NCI-H187 (cell line): ENCODE measurements at places on chromosomes 13 and 19.

GRCh38 chr13:43088093-43088511, 64.7 kb downstream of the DNAJC15 start:
- no peak for DNase-seq

- no peak for DNase-seq
Measured at GRCh38 chr19:18741124-18742121, 49.7 kb downstream of the COMP start.

GRCh38 chr13:79389026-79389425, 17.0 kb downstream of the RBM26 start:
- DNase-seq = no peak

- DNase-seq = peak; percentile 71
Measured at GRCh38 chr19:19203012-19203856, at the start of gene NR2C2AP. NR2C2AP (minus strand) TSS chr19:19203414; CDS start chr19:19203060, 354 bp downstream.

GRCh38 chr13:97254816-97255215, 32.7 kb downstream of the MBNL2 start:
- no peak for DNase-seq

GRCh38 chr13:96025283-96025682, 27.9 kb downstream of the UGGT2 start:
- DNase-seq = no peak

DNA sequence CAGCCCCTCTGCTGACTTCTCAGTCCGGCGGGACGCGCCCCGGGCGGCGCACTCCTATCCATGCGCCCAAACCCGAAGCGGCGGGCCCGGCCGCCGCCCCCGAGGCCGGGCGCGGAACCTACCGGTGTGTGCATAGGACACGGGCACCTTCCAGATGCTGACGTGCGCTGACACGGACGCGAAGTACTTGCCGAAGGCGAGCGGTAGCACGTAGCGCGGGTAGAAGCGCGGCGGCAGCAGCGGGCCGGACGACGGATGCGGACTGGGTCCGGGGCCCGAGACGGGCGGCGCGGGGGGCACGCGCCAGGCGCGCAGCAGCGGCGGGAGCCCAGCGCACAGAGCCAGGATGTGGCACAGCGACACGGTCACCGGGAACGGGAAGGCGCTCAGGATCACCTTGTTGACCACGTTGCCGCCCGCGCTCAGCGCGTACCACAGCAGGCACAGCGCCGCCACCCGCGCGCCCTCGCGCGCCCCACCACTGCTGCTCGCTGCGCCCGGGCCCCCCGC, 338 bp downstream of the SLC35E1 start:
- no peak for DNase-seq

DNA sequence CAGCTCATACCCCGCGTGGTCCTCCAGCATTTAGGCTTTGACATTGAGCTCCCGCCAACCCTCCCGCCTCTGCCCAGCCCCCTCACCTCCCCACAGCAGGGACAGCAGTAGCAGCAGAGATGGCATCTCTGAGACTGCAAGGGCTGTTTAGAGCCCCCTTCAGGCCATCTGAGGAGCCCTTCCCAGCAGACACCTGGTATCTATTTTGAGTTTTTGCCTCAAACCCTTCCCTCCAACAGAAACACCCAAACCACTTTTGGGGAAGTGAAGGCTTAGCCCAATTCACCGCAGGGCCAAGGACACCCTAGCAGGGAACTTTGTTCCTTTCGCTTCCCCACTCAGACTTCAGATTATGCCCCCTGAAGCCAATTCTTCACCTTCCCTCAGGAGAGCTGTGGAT, 6.3 kb upstream of the ZNF175 start:
- DNase-seq = no peak

DNA sequence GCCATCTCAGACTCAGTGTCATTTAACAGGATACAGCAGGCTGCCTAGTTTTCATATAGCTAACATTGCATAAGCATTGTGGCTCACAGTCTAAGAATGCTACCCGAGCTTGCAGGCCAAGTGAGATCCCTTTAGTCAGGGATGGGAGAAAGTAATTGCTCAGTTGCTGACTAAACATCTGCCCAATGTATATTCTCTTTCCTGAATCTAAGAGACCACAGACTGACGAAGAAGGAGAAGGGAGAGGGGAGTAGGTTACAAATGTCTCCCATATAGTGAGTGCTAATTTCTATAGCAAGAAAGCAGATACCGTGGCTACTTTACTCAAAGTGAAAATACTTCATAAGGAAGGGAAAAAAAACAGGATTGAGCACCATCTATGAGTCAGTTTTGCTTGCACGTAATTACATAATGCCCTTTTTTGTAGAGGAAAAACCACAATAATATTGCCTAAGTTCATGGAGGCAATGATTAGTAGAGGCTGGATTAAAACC, 453.9 kb downstream of the COG6 start:
- no peak for DNase-seq
